ENCODE measurements at places on chromosomes 1 and 21. TPM values are rescaled to one million over a fixed set of nuclear protein-coding genes. Genes with fewer than 3 reads are reported as not detected.

FCER1A gene
- 3.9 TPM for total RNA-seq

GRCh38 chr1:50155541-50155940 lies 46.8 kb downstream of the ELAVL4 start:
- DNase-seq, result no peak
- H3K36me3 ChIP-seq, result no peaks in the 10 kb centered on the region
- no peaks in the 10 kb centered on the region for H3K27me3 ChIP-seq
- H3K4me3 ChIP-seq, result no peak overlapping the region
- H3K4me1 ChIP-seq, result no peaks in the 10 kb centered on the region

GRCh38 chr1:168676029-168676812 lies 52.8 kb downstream of the DPT start:
- DNase-seq, result no peak
- H3K36me3 ChIP-seq, result no peaks in the 10 kb centered on the region
- H3K27me3 ChIP-seq, result no peaks in the 10 kb centered on the region
- no peak overlapping the region for H3K4me3 ChIP-seq

DNA sequence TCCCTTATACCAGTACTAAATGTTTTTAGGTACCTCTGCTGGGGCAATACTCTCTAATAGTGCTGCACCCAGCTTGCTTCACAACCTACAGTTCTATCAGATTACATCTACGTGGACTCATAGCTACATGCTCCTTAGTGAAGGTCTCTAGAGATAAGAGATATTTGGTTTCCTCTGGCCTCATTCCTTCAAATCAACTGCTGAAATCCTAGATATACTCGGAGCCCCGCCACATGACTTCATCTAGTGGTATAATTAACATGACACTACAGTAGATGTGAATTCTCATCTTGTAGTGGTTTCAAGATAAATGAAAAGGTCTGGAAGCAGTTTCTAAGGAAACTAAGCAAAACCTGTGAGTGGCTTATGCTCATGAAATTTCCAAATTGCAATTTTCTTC lies 115.4 kb downstream of the SMYD2 start:
- H3K4me3 ChIP-seq, result no peak overlapping the region
- no peaks in the 10 kb centered on the region for H3K27me3 ChIP-seq
- H3K27ac ChIP-seq, result no peak overlapping the region
- H3K4me1 ChIP-seq, result no peaks in the 10 kb centered on the region
- DNase-seq, result no peak
- H3K36me3 ChIP-seq, result no peaks in the 10 kb centered on the region

KIRREL1 gene
- 102 TPM for total RNA-seq

CD1B gene
- total RNA-seq, result not detected

Measured in aorta (tissue), 5 donors.